Naive thymus-derived CD8-positive, alpha-beta T cell (primary cell): ENCODE measurements at places on chromosomes 4 and X.

- no peak overlapping the region for H3K4me3 ChIP-seq
- no peaks in the 10 kb centered on the region for H3K4me1 ChIP-seq
- no peak overlapping the region for H3K27ac ChIP-seq
- DNase-seq, result no peak
Measured at GRCh38 chr4:80240976-80241375, 25.5 kb upstream of the FGF5 start.

DNA sequence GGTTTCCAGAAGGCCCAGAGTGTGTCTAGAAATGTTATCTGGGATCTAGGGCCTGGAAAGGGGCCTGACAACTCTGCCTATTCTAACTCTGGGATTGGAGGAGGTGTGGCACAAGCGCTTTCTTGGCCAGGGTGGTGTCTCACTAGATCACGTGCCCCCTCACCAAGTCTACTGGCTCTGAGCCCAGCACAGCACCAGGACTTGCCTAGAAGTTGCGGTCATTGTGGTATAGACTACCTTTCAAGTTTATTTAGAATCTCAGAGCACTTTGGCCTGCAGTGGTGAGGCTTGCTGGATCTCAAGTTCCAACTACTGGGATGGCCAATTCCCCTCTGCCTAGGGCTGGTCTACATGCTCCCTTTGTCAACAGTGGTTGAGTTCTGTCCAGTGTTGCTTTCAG lies 223.3 kb upstream of the MAGEB2 start:
- no peak for DNase-seq
- H3K4me3 ChIP-seq, result no peak overlapping the region
- no peaks in the 10 kb centered on the region for H3K4me1 ChIP-seq
- no peak overlapping the region for H3K27ac ChIP-seq
- no peaks in the 10 kb centered on the region for H3K36me3 ChIP-seq

- H3K27ac ChIP-seq, result no peak overlapping the region
- no peaks in the 10 kb centered on the region for H3K27me3 ChIP-seq
- no peak for DNase-seq
- H3K4me1 ChIP-seq, result no peaks in the 10 kb centered on the region
Measured at GRCh38 chrX:39998636-39999406, 98.9 kb downstream of the BCOR start.

GRCh38 chrX:49276671-49277534 lies 7.3 kb downstream of the PPP1R3F start:
- peak overlapping the region; percentile 53 for H3K4me3 ChIP-seq
- DNase-seq, result no peak
- peaks cover 74% of the 10 kb centered on the region for H3K4me1 ChIP-seq
- H3K27ac ChIP-seq, result peak overlapping the region; percentile 92
- no peaks in the 10 kb centered on the region for H3K36me3 ChIP-seq

- no peaks in the 10 kb centered on the region for H3K27me3 ChIP-seq
- DNase-seq, result no peak
- no peak overlapping the region for H3K27ac ChIP-seq
- H3K4me1 ChIP-seq, result no peaks in the 10 kb centered on the region
- no peaks in the 10 kb centered on the region for H3K36me3 ChIP-seq
Measured at GRCh38 chr4:91171217-91171616, 1044.0 kb downstream of the CCSER1 start.

GRCh38 chrX:35842674-35843073 lies 44.5 kb downstream of the MAGEB16 start:
- no peaks in the 10 kb centered on the region for H3K4me1 ChIP-seq
- H3K4me3 ChIP-seq, result no peak overlapping the region
- no peak overlapping the region for H3K27ac ChIP-seq
- no peak for DNase-seq
- H3K36me3 ChIP-seq, result no peaks in the 10 kb centered on the region
- no peaks in the 10 kb centered on the region for H3K27me3 ChIP-seq

DNA sequence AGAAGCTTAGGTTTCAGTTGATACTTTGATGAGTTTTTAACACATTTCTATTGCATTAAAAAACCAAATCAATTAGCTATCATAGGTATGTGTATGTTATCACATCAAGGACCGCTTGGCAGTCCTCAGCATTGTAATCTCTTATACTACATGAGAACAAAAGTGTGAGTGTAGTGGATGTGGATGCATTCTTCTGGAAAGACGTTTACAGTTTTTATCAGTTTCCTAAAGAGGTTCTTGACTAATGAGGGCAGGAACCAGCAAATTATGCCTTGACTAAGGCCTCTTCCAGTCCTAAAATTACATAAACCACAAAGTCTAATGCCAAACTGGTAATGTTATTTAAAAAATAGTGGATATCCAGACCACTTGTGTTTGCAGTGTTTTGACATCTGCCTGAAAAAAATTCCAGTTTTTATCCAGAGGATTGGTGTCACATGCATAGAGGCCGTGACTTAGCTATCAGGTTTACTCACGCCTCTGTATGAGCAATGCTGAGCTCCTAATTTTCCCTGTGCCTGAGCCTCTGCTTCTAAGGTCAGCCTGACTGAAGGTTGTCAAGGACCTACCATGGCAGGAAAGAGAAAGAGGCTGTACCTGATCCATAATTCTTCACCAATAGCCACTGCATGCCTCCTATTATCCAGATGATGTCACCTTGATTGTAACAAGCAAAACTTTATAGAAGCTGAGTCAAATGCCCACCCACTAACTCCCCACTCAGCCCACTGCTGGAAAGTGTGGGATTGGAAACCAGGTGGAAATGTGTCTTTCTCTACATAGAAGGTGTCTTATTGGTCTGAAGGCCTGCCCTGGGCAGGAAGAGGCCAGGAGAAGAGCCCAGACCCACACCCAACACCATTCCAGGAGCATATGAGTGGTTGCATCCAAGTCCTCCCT lies 68.7 kb downstream of the ENPP6 start:
- no peak overlapping the region for H3K27ac ChIP-seq
- no peaks in the 10 kb centered on the region for H3K36me3 ChIP-seq
- H3K27me3 ChIP-seq, result peaks cover 5% of the 10 kb centered on the region
- H3K4me3 ChIP-seq, result no peak overlapping the region
- no peak for DNase-seq

- H3K27ac ChIP-seq, result no peak overlapping the region
- no peaks in the 10 kb centered on the region for H3K4me1 ChIP-seq
- H3K4me3 ChIP-seq, result no peak overlapping the region
- DNase-seq, result no peak
Measured at GRCh38 chr4:126247409-126247808, 932.7 kb downstream of the FAT4 start.

GRCh38 chr4:83170952-83171399 lies 56.4 kb upstream of the PLAC8 start:
- H3K27me3 ChIP-seq, result no peaks in the 10 kb centered on the region
- DNase-seq, result no peak
- H3K4me1 ChIP-seq, result peaks cover 19% of the 10 kb centered on the region
- no peak overlapping the region for H3K4me3 ChIP-seq

DNA sequence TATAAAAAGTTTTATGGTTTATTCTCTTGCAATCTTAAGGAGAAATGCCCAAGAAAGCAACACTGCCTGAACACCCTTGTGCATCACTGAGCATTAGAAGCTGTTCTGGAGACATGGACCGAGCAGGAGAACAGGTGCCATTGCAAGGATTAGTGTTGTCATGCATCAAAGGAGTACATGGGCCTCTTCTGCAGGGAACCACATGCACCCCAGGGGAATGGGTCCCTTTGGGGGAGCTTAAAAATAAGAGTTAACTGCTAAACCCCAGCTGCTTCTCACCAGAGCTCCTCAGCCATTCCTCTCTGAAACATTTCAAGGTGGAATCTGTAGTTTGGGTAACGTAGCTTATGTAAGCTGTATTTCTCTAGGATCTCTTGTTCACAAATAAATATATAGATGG lies 353.0 kb upstream of the SLC7A11 start:
- H3K4me3 ChIP-seq, result no peak overlapping the region
- H3K27me3 ChIP-seq, result no peaks in the 10 kb centered on the region
- DNase-seq, result no peak
- peaks cover 1% of the 10 kb centered on the region for H3K4me1 ChIP-seq
- H3K27ac ChIP-seq, result no peak overlapping the region
- no peaks in the 10 kb centered on the region for H3K36me3 ChIP-seq

- no peak overlapping the region for H3K27ac ChIP-seq
- H3K4me3 ChIP-seq, result no peak overlapping the region
- H3K36me3 ChIP-seq, result peaks cover 22% of the 10 kb centered on the region
- H3K27me3 ChIP-seq, result no peaks in the 10 kb centered on the region
Measured at GRCh38 chr4:173246719-173247118, 78.1 kb downstream of the GALNT7 start.

DNA sequence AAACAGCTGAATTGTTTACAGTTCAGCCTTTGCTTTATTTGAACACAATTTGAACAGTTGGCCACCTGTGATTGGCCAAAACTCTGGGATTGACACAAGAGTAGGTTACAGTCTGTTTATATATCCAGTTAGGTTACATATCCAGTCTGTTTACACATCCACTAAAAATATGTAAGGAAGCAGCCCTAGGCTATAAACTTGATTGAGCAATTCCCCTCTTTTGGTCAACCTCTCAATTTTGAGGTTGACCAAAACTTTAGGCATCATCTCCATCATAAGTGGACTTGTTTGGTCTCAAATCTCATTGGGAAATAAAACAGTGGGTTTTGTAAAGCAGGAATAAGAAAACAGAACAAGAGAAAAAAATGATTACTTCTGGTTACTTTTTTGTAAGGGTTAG lies 190.8 kb downstream of the SPATA18 start:
- no peak for DNase-seq
- H3K27ac ChIP-seq, result no peak overlapping the region
- H3K4me3 ChIP-seq, result no peak overlapping the region

DNA sequence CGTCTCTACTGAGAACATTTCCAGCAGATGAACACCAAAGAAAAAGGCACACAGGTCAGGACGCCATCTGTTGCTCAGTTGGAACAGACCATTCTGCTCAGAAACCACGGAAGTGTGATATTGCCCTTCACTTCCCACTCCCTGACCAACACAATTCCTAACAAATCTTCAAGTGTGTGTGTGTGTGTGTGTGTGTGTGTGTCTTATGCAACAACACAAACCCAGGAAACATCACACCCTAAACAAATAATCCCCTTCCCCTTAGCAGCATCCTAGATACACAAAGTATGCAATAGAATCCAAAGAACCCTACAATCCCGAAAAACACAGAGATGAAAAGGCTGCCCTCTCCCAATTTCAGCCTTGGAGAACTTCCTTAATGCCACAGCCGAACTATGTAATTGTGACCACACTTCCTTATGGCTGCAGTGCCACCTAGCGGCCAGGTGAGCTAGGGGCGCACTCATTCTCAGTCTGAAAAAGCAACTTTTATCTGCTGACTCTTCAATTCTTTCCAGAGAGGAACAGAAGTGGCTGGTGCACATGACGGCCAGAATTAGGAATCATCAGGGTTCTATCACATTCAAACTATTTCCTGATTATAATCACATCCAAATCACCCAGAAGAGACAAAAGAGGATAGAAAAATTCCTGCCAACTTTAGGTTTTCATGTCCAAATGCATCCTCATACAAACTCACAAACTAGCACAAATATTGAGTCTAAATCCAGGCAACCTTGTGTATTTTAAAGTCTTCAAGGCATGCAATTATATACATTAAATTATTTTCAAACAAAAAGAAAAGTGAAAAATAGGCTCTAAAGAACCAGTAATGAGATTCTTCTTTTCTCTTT lies 164.9 kb downstream of the DHX15 start:
- DNase-seq, result peak; percentile 24
- peaks cover 2% of the 10 kb centered on the region for H3K4me1 ChIP-seq
- H3K27me3 ChIP-seq, result peaks cover 19% of the 10 kb centered on the region
- no peak overlapping the region for H3K27ac ChIP-seq

GRCh38 chrX:72272868-72273267 lies 4.2 kb downstream of the RPS4X start:
- H3K4me3 ChIP-seq, result no peak overlapping the region
- no peaks in the 10 kb centered on the region for H3K27me3 ChIP-seq
- no peak overlapping the region for H3K27ac ChIP-seq
- no peak for DNase-seq
- H3K36me3 ChIP-seq, result peaks cover 20% of the 10 kb centered on the region
- H3K4me1 ChIP-seq, result peaks cover 43% of the 10 kb centered on the region

- H3K36me3 ChIP-seq, result no peaks in the 10 kb centered on the region
- no peak for DNase-seq
- H3K27me3 ChIP-seq, result peaks cover 35% of the 10 kb centered on the region
Measured at GRCh38 chr4:157219711-157220370, 687 bp upstream of the GRIA2 start.

GRCh38 chr4:94302191-94302590 lies 40.4 kb downstream of the HPGDS start:
- no peaks in the 10 kb centered on the region for H3K4me1 ChIP-seq
- H3K27ac ChIP-seq, result no peak overlapping the region

- no peak for DNase-seq
- H3K4me3 ChIP-seq, result peak overlapping the region; percentile 11
- H3K27ac ChIP-seq, result peak overlapping the region; percentile 5
- peaks cover 39% of the 10 kb centered on the region for H3K4me1 ChIP-seq
- no peaks in the 10 kb centered on the region for H3K36me3 ChIP-seq
- no peaks in the 10 kb centered on the region for H3K27me3 ChIP-seq
Measured at GRCh38 chr4:10589799-10590198, 94.8 kb downstream of the CLNK start.

DNA sequence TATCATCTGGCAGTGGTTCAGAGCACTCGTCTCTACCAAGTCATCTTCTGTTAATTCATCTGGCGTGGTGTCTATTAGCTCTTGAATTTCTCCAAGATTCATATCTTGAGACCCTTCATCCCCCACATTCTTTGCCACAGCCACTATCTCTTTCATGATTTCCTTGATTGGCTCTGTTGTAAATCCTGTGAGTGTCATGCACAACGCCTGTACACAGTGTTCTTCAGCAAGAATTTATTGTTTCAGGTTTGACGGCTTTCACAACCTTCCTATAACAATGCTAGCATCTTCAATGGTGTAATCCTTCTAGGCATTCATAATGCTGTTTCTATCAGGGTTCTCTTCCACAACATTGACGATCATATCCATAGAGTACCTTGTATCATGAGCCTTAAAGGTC lies 30.9 kb downstream of the MGST2 start:
- no peak overlapping the region for H3K4me3 ChIP-seq
- no peaks in the 10 kb centered on the region for H3K4me1 ChIP-seq
- no peaks in the 10 kb centered on the region for H3K27me3 ChIP-seq

GRCh38 chr4:157246964-157247363 lies 26.4 kb downstream of the GRIA2 start:
- no peaks in the 10 kb centered on the region for H3K4me1 ChIP-seq
- no peak for DNase-seq
- no peak overlapping the region for H3K4me3 ChIP-seq

DNA sequence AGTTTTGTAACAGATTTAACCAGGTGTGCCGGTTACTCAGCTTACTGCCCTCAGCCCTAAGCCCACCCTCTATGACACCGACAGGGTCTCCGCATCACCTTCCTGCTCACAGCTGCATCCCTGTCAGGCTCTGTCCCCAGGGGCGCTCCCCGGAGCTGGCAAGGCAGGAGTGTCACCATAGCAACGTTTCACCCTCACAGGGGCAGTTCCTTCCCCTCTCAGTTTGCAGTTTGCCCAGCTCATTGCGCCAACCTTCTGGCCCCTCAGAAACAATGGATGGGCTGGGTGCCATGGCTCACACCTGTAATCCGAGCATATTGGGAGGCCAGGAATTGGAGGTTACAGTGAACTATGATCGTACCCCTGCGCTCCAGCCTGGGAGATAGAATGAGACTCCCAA lies 42.6 kb downstream of the RGS12 start:
- peaks cover 6% of the 10 kb centered on the region for H3K27me3 ChIP-seq
- no peak overlapping the region for H3K27ac ChIP-seq
- no peak for DNase-seq
- no peaks in the 10 kb centered on the region for H3K36me3 ChIP-seq

GRCh38 chr4:183026701-183027100 lies 72.4 kb upstream of the WWC2 start:
- H3K4me3 ChIP-seq, result no peak overlapping the region
- H3K36me3 ChIP-seq, result no peaks in the 10 kb centered on the region
- no peaks in the 10 kb centered on the region for H3K4me1 ChIP-seq
- H3K27ac ChIP-seq, result no peak overlapping the region
- H3K27me3 ChIP-seq, result peaks cover 4% of the 10 kb centered on the region
- DNase-seq, result no peak

- H3K27me3 ChIP-seq, result no peaks in the 10 kb centered on the region
- H3K27ac ChIP-seq, result no peak overlapping the region
- no peak for DNase-seq
- H3K36me3 ChIP-seq, result no peaks in the 10 kb centered on the region
Measured at GRCh38 chrX:45824471-45824870, 623.8 kb upstream of the DIPK2B start.
